ENCODE measurements at places on chromosomes 2 and 18. TPM values are rescaled to one million over a fixed set of nuclear protein-coding genes. Genes with fewer than 3 reads are reported as not detected.

- DNase-seq = no peak
Measured at GRCh38 chr2:85949280-85949679, 60.5 kb upstream of the ST3GAL5 start.

- no peak for DNase-seq
Measured at GRCh38 chr2:60976256-60976850, 41.2 kb upstream of the PEX13 start.

DNA sequence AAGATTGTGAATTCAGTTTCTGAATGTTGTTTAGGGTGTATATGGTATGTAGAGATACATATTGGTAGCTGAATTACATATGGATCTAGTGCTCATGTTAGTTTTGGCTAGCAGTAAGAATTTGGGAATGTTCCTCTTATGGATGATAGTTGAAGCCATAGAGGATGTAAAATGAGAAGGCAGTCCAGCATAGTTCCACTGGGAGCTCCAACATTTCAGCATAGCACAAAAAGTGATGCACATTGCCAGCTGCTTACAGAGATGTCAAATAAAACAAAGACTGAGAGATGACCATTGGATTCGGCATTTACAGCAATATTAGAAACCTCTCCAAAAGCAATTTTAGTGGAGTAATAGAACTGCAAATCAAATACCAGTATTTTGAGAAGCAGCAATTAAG, 77.4 kb downstream of the EML4 start:
- DNase-seq = no peak

- no peak for DNase-seq
Measured at GRCh38 chr2:202353430-202353829, 22.7 kb upstream of the BMPR2 start.

- no peak for DNase-seq
Measured at GRCh38 chr2:179195141-179195540, 69.5 kb downstream of the SESTD1 start.

The CNGA3 gene
- 1.1 TPM for total RNA-seq

GRCh38 chr2:226839951-226840350, 4.1 kb downstream of the RHBDD1 start:
- DNase-seq = no peak

DNA sequence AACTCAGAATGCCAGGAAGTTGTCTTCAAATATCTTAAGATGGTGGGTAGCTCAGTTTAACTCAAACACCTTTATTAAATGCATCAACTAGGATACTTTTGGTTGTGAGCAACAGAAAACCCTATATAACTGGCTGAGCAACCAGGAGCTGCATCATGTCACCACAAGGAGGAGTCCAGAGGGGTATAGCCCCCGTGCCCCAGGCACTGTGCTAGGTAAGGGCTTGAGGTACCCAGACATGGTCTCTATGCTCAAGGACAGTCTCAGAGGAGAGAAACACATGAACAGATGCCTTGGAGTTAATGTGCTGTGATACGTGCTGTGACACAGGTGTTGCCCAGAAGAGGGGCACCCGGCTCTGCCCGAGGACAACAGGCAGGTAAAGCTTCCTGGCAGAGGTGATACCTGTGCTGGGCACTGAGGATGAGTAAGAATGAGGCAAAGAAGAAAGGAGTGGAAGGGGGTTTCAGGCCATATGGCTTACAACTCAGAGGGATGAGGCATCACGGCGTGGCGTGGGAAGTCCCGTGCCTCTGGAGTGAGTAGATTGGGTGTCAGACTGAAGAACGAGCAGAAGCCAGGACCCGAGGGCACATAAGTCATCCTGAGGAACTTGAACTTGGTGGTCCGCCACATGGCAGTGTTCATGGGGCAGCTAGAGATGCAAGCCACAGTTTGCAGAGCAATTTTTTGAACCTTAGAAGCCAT, 32.0 kb upstream of the CAB39 start:
- no peak for DNase-seq

The KATNAL2 gene
- total RNA-seq = 4.8 TPM

DNA sequence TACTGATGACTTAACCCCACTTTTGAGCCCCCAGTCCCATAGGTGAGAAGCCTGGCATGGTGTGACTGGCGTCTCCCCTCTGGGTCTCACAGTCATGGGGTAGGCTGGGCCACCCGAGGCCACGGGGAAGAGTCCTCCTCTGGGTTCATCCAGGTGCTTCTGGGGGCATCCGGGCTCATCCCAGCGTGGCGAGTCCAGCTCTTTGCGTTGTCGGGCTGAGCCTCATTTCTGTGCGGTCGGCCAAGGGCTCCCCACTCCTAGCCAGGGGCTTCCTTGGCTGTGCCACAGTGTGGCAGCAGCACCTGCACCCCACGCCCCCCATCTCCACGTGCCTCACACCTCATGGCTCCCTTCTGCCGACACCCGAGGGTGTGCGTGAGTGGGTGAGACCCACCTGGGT, 27.6 kb upstream of the SNED1 start:
- no peak for DNase-seq

The FZD7 gene
- total RNA-seq = 7.8 TPM

DNA sequence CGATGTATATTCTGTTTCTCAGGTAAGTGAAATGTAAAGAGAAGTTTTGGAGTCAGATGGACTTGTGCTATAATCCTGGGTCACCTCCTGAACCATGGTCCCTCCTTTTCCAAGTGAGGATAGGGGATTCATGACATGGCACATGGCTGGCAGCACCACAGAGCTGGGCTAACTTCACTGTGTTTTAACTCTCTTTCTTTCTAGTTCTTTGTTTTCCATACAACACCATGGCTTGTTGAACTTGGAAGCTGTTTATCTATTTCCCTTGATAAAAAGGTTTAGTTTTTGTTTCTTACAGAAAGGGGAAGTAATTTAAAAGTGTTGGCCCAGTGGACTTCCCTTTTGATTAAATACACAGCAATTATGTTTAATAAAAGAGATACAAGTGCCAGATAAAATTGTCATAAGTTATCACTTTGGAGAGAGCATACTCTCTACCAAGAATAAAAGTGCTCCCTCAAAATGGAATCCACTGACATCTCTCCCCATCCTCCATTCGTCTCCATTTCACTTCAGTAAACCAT, 90.4 kb downstream of the PLCL1 start:
- no peak for DNase-seq

DNA sequence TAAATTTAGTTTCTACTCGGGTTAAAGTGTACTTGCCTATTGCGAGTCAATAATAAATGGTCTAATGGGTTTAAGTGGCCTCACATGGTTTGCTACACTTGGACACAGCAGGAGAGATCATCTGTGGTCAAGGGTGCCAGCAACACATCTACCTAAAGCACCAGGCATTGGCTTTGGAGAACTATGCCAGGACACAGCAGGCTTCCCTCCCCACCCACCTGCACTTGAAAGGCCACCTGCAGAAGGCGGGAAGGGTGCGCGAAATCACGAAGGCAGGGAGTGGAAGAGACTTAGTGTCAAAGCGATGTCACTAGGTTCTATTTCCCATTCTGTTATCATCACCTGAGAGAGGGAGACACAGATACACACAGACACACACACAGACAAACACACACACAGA, 44.5 kb downstream of the MYT1L start:
- no peak for DNase-seq

The KIF5C gene
- 0.84 TPM for total RNA-seq

GRCh38 chr2:189336276-189336975, 104.8 kb upstream of the WDR75 start:
- DNase-seq = no peak

DNA sequence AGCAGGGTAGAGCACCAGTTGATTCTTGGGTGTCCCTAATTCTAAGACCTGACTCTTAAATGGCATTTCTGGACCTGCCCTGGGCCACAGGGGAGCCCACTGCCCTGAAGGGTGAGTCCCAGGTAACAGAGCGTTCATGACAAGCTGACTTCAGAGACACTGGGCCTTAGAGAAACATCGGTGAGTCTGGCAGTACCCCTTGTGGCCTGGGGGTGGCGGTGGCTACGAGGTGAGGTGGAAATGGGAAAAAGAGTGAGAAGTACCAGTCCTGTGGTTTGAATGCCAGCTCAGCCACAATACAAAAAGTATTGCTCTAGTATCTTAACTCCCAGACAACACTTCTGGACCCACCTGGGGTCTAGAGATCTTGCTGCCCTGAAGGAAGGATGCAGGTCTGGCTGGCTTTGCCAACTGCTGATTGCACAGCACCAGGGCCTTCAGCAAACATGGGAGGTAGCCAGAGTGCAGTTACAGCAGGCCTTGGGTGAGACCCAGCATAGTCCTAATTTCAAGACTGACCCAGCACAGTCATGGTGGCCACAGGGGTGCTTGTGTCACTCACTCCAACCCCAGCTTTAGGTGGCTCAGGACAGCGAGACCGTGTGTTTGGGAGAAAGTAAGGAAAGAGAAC, 44.5 kb downstream of the USP34 start:
- no peak for DNase-seq

The YWHAQ gene
- total RNA-seq = 183 TPM

The SLC5A7 gene
- not detected for total RNA-seq

Measured in mesenteric fat pad (tissue), 1 donor.